ENCODE measurements at places on chromosomes 3 and 15.

DNA sequence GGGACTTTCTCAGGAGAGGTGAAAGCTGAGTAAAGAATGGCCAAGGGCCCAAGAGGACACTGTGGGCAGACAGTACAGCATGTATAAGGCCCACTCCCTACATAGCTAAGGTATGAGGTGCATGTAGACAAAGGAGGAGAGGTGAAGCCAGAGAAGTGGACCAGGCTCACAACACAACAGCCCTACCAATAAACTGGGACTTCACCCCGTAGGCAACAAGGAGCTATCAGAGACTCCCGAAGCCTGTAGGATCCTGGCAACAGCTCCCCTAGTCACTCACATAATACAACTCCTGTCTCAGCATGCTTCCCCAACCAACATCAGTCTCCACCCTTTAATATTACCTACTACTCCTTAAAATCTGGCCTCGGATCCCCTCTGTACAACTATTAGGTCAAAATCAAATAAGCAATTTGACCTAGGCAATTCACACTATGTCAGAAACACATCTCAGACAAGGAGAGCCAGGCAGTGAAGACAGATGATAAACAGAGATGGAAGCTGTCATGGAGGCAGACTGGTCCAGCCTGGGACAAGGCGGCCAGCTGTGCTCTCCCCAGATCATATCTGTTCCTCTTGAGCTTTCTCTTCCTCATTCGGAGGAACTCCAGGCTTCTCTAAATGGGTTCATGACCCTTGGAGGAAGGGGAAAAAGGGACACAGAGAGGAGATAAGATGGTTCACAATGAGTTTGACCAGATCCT is 1.4 kb downstream of the XXYLT1 start:
- DNase-seq = no peak

- DNase-seq = no peak
These were observed 4.5 kb upstream of the KLHL40 start for GRCh38 chr3:42680806-42681205.

DNA sequence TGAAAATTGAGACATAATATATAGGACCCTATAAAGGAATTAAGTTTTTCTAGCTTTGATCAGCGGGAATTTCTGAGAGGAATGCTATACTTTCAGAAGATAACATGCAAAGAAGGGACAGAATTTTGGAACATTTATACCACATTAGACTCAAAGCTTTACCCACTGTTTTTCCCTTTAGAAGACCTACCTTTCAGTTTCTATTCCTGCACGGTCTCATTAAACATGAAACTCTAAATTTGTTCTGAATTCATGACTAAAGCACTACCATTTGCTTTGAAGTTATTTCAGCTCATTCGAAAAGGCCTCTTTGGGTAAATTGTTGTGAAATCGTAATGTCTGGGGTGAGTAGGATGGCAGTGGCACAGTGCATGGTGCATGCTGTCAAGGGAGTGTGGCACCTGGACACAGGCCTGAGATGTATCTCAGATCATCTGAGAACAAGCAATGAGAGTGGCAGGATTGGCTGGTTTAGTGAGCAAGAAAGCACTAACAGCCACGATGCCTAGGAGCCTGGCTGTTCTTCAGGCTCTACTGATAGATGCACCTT is 42.5 kb downstream of the CHCHD4 start:
- no peak for DNase-seq

- no peak for DNase-seq
These were observed 27.4 kb downstream of the GORASP1 start for GRCh38 chr3:39080026-39080425.

DNA sequence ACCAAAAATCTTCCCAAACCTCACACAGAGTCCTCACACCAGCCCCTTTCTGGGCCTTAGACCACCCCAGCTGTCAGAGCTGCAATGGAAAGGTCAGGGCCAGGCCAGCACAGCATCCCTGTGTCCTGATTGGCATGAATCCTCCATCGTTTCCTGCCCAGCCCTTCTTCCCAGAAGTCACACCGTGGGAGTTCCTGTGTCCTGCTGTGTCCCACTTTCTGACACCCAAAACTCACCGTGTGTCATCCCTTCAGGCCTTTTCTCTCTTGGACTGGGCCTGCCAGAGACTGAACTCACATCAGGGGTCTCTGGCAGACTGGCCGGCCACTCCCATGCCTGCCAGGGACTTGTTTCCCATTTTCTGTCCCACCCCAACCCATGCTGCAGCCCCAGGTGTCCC is 32.5 kb upstream of the CHRNB4 start:
- no peak for DNase-seq

DNA sequence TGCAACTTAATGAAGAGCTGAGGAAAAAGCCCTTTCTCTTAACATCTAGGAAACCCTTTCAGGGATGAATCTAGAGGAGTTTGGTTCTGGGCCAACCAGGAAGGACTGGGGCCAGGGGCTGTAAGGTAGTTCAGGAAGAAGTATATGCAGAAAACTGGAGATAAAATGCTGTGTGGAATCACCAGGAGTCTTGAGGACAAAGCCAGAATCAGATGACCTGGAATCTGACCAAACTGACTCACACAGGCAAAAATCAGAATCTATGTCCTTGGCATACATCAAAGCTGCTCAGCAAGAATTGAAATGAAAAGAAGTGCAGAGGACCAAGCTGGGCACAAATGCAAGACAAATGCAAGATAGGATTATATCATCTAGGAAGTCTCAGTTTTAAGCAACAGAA is 59.4 kb upstream of the ATP2C1 start:
- no peak for DNase-seq

DNA sequence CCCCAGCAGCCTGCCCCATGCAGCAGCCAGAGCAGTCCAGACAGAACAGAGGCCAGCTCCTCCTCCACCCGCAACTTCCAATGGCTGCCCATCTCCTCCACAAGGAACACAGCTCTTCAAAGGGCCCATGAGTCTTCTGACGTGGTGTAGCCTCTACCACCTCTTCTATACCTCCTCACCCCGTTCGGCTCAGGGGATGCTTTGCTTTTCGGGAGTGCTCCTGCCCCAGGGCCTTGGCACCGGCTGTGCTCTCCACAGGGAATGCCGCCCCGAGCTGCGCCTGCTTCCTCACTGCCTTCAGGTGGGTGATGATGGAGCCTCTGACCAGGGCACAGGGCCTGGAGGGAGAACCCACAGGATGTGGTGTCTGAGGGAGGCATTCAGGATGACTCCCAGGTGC is 14.6 kb downstream of the DNAJB8 start:
- no peak for DNase-seq

GRCh38 chr3:94121161-94121560 is 58.3 kb downstream of the NSUN3 start:
- DNase-seq = no peak

DNA sequence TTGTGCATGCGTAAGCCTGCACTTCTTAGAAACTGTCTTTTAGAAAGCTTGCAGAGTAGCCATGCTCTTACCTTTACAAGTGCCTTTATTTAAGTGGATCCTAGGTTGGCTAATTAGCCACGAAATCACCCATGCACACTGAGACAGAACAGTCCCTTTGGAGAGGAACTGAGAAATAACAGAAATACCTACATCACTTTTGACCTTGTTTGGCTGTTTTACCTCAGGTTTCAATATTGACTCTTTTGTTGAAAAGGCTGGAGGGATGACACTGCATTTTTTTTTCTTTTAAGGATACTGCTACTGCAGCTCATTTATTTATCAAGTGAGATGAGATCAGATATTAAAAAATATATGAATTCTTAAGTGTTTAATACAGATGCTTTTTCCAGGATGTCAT is 155.6 kb upstream of the GOLIM4 start:
- DNase-seq = no peak

- DNase-seq = no peak
These were observed 17.5 kb upstream of the BCL6 start for GRCh38 chr3:187762792-187763191.

DNA sequence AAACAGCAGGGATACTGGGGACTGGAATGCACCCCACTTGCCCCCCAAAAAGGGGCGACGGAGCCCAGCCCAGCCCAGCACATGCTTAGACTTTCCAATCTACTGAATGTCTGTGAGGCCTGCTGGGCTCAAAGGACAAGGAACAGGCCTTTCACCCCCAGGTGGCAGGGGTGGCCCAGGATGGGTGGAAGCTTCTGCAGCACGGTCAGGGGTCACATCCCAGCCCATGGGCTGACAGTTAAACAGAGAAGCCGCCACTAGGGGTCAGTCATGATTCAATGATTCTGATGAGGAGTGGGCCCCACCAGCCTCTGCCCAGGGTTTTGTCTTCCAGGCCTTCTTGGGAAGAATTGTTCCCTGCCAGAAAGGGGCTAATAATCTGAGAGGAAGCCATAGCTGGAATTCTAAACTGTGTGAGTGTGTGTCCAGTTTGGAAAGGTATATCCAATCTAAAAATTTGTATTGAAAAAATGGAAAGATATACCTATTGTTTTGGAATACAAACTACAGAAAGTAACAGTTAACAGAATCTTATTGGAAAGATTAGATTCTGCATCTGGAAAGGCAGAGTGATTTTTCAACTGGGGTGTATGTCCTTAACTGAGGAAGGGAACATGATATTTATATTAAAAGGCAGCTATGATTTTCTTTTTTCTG is 2.2 kb downstream of the CHRNB4 start:
- DNase-seq = no peak

- no peak for DNase-seq
These were observed 124.5 kb upstream of the PLXNA1 start for GRCh38 chr3:126858401-126858800.

DNA sequence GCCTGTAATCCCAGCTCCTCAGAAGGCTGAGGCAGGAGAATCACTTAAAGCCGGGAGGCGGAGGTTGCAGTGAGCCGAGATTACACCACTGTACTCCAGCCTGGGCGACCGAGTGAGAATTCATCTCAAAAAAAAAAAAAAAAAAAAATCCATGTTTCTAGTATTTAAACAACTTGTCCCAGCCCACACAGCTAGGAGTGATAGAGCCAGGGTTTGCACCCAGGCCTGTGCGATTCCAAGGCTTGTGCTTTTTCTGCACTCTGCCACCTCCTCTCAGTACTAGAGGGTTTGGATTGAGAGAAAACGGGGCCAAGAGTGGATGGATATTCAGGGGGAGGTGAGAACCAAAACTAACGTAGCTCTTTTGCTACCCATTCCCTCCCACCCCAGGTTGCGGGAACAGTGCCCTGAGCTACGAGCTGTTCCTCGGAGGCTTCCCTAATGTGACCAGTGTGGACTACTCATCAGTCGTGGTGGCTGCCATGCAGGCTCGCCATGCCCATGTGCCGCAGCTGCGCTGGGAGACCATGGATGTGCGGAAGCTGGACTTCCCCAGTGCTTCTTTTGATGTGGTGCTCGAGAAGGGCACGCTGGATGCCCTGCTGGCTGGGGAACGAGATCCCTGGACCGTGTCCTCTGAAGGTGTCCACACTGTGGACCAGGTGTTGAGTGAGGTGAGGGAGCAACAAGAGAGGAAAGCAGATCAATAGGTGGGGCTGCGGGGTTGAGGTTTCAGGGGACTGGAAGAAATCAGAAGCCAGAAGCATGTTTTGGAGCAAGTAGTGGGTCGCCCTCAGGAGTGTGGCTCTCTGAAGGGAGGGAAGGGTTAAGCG is 4.1 kb downstream of the CAMK2N2 start:
- no peak for DNase-seq

GRCh38 chr15:81308260-81308659 is 15.7 kb downstream of the STARD5 start:
- no peak for DNase-seq

DNA sequence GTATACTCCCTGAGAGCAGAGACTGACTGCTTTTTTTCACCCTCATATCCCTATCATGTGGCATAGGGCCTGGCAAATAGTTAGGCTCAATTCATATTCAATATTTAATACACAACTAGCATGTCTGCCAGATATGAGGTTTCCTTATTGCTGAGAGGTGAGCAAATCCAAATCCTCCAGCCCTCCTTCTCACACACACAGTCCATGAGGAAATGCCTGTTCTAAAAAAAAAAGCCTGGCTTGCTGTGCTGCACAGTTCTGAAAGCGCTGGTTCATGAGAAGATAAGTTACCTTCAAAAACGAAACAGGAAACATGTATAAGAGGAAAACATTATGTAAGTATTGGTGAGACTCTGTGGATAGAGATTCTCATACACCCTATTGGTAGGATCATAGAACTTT is 15.5 kb upstream of the ACAP2 start:
- no peak for DNase-seq

DNA sequence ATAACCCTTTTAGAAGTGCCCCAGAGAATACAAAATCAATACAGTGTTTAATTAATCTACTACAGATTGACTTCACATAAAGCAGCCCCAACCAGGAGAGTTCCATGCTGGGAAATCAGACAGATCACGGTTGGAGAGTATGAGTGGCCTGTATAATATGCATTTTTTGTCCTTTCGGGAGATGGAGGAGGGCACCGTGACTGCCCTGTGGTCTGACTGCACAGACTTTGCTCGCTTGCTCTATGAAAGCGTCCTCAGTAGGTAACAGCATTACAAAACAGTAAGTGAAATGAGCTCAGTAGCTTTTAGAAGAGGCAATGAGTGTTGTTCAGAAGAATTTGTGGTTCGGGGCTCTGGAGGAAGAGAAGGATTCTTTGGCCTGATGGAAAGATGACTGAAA is 34.2 kb upstream of the SKIL start:
- DNase-seq = no peak

DNA sequence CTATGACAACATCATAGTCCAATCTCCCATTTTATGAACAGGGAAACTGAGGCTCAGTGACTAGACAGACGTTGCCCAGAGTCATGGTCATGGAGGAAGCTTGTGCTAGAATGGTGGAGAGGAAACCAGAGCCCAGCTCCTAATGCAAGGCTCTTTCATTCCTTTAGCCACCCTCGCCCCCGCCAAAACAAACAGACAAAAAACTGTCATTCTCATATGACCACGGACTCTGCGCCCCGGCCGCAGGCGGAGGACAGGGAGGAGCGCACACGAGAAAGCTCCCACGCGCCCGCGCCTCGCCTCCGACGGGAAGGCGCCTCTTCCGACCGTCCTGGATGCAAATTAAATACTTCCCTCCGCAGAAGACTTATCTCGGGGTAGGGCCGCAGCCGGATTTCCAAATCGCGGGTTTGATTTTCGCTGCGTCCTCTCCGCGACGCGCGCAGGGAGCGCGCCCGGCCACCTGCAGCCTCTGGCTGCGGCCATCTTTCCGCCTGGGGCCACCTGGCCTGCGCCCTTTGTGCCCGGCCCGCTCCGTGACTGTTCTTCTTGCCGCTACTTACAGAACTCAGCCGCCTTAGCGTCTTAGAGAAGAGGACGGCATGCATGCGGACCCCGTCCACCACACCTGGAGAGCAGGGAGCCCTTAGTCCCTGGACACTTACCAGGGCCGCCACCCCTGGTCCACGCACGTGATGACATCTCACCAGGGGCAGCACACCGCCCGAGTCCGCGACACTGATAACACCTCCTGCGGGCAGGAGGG is 670 bp upstream of the ATP13A3 start:
- DNase-seq = no peak

DNA sequence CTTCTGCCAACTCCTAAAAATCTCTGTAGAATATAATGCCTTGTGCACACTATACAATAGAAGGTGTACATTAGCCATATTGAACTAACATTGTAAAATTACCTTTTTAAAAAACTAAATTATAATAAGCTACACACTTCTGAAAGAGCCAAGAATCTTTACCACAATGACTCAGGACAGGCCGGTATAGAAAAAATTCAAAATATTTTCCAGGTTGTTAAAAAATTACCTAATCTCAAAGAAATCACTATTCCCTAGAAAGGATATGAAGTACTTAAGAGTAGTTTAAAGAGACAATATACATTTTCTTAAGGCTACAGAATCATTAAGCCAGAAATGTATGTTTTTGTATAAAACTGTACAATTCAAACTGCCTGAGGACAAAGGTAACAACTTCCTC is 48.5 kb downstream of the TJP1 start:
- no peak for DNase-seq

- DNase-seq = no peak
These were observed 183.3 kb downstream of the WDR76 start for GRCh38 chr15:44010089-44010488.

- no peak for DNase-seq
These were observed 97.9 kb upstream of the PFN2 start for GRCh38 chr3:150068440-150069153.

All from NCI-H187 (cell line).